Fibroblast of mammary gland (primary cell): ENCODE measurements at places on chromosomes 3 and 15.

GRCh38 chr3:186100398-186100797 lies 8.5 kb downstream of the ETV5 start:
- no peak for DNase-seq

GRCh38 chr3:22935040-22935439 lies 268.1 kb upstream of the UBE2E2 start:
- DNase-seq: peak; percentile 46

DNA sequence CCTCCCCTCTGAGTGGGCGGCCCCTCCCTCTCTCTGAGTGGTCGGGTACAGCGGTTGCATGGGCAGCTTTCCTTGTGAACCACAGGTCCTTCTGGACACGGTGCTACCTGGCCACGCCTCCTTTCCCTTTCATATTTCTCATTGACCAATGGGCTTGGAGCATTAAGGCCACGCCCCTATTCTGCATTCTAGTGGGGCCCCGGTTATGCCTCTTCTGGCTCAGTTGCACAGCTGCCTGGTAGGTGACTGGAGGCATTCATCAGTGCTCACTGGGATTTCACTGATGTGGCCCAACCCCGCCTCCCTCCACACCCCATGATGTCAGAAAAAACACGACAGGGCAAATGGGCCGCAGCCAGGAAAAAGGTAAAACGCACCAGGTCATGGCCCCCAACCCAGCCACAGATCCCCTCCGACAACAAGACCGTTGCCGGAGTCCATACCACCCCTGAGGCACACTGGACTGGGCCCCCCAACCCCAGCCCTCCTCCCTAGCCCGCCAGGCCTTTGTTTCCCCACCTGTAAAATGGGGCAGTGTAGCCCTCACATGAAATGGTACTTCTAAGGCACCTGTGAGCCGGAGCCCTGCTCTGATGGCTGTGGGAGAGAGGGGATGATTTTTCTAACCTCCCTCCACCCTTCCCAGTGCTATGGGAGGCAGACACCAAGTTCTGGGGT lies 26.3 kb downstream of the NGRN start:
- peak; percentile 24 for DNase-seq

- DNase-seq: no peak
Measured at GRCh38 chr15:83732196-83732595, 78.3 kb downstream of the ADAMTSL3 start.

- peak; percentile 25 for DNase-seq
Measured at GRCh38 chr15:65790694-65791334, 1.3 kb downstream of the DENND4A start.

DNA sequence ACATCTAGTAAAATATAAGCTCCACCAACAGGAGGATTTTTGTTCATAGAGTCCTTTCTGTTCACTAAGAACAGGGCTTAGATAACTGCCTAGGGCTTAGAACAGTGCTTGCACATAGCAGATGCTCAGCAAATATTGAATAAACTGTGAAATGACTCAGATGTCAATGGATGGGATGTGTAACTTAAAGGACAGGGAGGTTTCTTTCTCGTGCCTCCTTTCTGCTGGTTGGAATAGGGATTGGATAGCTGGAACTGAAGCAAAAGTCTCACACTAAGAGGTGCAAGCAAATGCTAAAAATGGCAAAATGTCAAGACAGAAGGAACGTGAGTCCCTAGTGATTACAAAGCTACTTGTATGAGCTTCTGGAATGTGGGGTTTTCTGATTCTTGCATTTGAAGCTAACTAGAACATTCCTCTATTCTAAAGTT lies 392.8 kb upstream of the WNT5A start:
- DNase-seq: peak; percentile 3

- DNase-seq: peak; percentile 59
Measured at GRCh38 chr15:59138243-59138642, 33.3 kb downstream of the CCNB2 start.

- no peak for DNase-seq
Measured at GRCh38 chr3:88632226-88632625, 475.2 kb upstream of the EPHA3 start.

GRCh38 chr3:66673293-66673692 lies 172.5 kb upstream of the LRIG1 start:
- DNase-seq: no peak

GRCh38 chr15:38872732-38873131 lies 308.1 kb upstream of the RASGRP1 start:
- no peak for DNase-seq

- no peak for DNase-seq
Measured at GRCh38 chr3:190455828-190456227, 6.1 kb upstream of the TMEM207 start.

- DNase-seq: no peak
Measured at GRCh38 chr3:3074551-3075257, 35.5 kb downstream of the IL5RA start.

- no peak for DNase-seq
Measured at GRCh38 chr3:115670911-115671310, 47.6 kb downstream of the GAP43 start.

DNA sequence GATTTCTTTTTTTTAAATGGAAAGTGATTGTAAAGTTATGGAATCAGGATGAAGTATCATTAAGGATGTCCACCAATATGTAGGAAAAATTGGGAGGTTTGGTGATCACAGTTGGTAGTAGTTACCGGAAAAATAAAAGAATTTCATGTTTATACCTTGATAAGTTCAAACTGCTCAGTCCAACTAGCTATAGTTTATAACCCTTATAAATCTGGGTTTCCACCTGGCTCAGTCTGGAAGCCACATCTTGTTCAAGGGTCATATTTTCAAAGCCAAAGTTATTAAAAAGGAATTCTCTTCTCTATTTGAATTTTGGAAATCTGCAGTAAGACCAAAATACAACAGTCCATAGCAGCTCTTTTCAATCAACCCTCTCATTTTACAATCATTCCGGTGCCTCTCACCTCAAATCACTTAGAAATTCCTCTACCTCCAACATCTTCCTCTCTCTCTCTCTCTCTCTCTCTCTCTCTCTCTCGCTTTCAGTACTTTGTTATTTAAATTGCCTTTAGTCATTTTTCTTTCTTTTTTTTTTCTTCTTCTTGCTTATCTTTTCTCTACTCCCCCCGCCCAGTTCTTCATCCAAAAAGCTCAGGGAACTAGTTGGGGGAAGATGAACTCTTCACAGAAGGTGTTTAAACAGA lies 186.2 kb upstream of the TBC1D5 start:
- DNase-seq: no peak

DNA sequence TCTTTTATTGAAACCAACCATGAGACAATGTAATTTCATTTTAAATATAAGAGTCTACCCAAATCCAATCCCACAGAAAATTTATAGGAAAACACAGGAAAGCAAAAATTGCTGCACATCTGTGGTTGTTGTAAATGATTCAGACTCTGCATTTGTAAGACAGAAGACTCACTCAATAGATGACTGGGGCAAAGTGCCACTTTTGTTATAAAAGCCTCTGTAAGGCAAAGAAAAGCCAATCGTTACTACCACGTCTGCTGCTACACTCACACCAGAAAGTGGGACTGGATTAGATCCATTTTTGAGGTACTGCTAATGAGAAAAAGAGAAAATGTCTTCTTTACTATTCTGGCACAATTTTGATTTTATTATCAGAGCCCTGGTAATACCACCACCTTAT lies 74.9 kb downstream of the SEMA6D start:
- DNase-seq: no peak

GRCh38 chr3:158279609-158280008 lies 169.7 kb downstream of the RSRC1 start:
- DNase-seq: no peak

DNA sequence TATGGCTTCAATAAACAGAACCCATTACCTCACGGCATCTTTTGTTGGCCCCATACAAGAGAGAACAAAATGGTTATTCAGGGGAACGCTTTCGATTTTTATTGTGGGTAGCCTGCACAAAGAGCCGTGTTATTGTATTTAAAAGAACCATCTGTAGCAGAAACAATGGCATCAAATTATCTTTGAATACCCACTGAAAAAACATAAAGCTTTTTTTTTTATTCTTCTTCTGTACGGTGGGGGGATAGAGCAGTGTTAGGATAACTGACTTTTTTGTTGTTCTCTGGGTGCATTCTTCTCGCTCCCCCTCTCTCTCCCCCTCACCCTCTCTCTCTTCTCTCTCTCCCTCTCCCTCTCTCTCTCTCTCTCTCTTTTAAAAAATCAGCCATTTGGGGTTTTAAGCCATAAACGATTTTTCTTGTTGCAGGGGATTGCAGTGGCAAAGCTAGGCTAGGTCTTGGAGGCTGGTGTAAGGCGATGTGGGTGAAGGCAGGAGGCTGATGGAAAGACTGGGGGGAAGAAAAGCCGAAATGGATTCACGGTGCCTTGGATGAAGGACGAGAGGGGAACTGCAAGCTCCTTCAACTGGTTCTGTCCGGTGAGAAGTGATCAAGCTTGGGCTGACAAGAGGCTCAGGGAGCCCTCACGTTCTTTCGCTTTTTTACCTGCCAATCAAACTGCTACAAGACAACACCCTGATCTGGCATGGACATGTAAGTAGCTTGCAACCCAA lies 12.4 kb upstream of the SOX2 start:
- DNase-seq: no peak

DNA sequence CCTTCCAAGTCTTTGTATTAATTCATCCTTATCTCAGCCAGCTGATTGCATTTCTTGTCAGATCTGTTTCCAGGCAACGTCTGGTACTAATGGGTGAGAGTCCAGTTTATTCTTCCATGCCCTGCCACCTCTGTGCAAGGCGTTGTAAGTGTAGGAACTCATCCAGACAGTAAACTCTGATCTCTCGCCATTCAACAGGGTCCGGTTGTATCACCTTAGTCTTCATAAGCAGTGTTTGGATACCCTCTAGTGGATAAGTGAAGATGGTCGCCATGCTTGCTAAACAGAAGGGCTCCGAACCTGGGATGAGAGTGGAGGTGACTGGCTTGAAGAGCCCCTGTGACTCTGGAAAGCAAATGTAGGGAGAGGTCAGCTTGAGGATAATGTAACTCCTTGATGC lies 51.6 kb upstream of the CMTM7 start:
- peak; percentile 59 for DNase-seq

DNA sequence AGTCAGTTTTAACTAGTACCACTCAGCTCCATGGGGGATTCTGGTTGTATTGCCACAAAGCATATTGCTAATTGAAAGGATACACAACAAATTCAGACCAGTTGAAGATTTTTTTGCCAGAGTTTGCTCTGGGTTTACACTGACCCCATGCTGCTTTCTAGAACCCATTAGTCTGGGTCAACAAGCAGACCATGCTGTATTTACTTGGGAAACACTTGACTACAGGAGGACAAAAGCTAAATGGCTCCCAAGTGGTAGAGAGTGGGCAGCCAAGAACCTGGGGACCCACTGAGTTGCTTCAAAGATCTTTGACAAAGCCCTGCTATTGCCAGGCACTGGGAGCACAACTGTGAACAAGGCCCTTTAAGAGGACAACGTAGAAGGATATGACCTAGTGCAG lies 86.8 kb upstream of the PSMD6 start:
- DNase-seq: no peak

- DNase-seq: peak; percentile 73
Measured at GRCh38 chr15:91908391-91908790, 54.9 kb downstream of the SLCO3A1 start.

DNA sequence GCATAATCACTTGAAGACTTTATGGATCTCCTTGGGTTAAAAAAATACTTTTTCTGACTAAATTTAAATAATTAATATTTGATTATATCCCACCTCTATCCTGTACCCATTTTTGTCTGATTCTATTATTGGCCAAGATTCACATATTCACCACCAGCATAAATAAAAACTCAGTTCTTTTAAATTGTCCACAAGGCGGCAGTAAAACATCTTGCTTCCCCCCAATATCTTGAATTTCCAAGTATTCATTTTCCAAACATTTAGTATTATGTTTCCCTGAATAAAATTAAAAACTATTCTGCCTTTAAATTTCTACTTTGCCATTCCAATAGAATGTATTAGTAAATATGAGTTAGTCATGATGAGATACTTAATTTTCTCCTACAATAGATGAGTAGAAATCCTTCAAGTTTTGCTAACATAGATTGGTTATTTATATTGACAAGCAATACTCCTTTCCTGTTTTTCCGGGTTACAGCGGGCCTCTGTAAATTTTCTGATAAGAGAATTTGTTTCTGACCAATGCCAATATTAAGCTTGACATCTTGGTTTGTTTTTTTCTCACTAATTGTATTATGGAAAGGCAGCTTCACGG lies 218.7 kb upstream of the MDFIC2 start:
- peak; percentile 47 for DNase-seq

DNA sequence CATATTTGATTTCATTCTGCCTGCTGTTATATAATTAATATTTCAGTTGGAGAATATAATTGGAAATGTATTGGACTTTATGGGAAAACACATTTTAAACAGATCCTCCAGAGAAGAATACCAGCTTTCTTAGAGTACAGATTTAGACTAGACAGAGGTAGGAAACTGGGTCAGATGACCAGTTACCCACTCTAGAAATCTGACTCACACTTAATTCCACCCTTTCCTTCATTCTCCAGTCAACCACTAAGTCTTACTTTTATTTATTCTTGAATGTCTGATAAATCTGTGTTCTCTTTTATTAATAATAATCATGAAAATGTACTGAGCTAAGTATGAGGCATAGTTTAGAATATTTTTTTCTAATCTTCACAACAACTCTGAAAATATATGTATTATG lies 110.7 kb downstream of the LRRC49 start:
- peak; percentile 34 for DNase-seq

DNA sequence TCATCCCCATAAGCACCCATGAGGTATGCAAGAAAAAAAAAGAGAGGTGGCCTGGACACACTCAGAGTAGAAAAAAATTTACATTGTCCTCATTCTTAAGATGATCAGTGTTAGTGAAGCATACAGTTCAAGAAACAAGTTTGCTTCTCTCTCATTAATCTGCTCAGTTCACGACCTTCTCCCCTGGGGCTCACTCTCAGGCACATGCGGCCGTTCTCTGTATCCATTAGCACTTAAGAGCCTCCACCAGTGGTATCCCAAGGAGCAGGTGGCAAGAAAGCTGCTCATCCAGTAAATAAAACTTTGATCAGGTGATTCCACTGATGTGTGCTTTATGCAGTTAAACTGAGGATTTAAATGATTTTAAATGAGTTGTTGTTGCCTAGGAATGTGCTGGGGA lies 57.4 kb downstream of the ARHGAP31 start:
- DNase-seq: no peak
